Left hindlimb (tissue), 1 donor: ENCODE measurements at places on chromosomes 16 and 17.
A peak's percentile ranks its signal among the peaks of the same experiment; 100 is the strongest.

DNA sequence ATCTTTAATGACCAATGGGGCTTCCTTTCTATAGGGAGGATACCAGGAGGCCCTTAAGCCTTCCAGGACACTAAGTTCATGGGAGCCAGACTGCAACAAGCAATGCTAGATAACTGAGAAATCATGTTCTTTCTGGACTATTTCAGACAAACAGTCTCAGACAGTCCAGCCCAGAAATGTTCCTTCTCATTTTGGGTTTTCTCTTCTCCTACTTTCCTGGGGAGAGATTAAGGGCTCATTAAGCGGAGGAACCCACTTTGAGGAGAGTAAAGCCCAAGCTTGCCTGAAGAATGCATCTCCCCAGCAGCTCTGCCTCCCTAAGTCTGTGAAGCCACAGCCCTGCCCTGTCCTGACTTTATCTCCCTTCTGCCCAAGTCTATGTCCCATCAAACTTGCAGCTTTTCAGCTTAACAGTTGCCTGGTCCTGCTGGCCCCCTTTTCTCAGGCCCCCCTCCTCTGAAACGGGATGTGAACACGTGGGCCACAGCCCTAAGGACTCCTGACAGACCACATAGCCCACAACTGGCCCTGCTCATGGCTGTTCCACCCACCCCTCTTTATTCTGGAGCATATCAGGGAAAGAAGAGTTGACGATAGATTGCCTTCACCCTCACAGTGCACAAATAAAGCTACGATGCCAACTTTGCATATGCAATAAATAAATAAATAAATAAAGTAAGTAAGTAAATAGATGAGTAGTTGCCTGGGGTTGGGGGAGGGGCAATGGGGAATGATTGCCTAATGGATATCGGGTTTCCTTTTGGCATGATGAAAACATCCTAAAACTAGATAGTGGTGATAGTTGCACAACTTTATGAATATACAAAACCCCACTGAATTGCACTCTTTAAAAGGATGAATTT lies 111.0 kb downstream of the N4BP1 start:
- DNase-seq, result no peak

- DNase-seq, result peak; percentile 92
Measured at GRCh38 chr16:55478827-55479429, at the start of gene MMP2. TSS of gene MMP2 (plus strand) at chr16:55479198. CDS start at chr16:55479480, 282 bp downstream.

DNA sequence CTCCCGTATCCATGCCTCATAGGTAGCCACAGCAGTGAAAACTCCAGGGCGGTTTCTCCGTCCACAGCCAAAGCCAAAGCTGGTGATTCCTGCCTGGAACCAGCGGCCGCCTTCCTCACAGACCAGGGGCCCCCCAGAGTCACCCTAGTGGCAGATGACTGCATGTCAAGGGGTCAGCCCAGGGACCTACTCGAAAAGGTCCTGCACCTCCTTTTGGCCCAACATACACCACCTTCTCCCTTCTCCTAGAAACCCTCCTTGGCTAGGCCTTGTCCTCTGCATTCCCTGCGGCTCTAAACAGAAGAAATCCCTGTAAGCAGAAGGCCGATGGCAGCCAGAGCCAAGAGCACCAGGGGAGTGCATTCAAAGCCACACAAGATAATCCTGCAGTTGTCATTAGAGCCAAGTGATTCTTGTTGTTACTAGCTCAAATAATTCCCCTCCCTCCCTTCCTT lies 6.1 kb downstream of the PRSS36 start:
- DNase-seq, result no peak

DNA sequence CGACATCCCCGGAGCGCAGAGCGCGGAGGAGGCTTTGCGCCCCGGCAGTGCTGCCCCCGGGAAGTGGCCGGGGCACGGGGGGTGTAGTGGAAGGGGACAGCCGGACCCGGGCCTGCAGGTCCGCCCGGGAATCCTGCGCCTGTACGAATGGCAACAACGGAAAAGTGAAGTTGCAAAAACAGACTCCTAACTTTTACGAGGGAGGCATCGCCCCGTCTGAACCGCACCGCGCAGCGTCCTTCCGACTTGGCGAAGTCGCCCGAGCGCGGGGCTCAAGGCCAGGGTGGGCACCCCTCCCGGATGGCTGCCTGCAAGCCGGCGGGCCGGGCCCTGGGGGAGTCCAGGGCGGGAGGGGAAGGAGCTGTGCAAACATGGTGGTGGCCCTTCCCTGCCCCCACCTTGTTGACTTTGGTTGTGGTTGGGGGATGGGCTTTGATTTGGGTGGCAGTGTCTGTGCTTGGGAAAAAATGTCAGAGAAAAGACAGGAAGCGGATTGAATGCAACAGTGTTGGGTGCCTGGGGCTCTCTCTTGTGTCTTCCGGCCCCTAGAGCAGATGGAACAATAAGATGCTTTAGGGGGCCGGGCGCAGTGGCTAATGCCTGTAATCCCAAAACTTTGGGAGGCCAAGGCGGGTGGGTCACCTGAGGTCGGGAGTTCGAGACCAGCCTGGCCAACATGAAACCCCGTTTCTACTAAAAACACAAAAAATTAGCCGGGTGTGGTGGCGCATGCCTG lies 675 bp downstream of the RNF213 start:
- DNase-seq, result peak; percentile 72

GRCh38 chr16:66696669-66697630 lies at the start of gene CMTM4:
TSS of gene CMTM4 (minus strand) at chr16:66696743. CDS start at chr16:66696525, 218 bp downstream.
- peak; percentile 89 for DNase-seq

- DNase-seq, result peak; percentile 88
Measured at GRCh38 chr16:88706229-88706964, at the start of the genes CTU2 and RNF166. TSS of gene CTU2 (plus strand) at chr16:88706503. CDS start at chr16:88706531, 28 bp downstream. TSS of gene RNF166 (minus strand) at chr16:88706408. CDS start at chr16:88706325, 83 bp downstream.

DNA sequence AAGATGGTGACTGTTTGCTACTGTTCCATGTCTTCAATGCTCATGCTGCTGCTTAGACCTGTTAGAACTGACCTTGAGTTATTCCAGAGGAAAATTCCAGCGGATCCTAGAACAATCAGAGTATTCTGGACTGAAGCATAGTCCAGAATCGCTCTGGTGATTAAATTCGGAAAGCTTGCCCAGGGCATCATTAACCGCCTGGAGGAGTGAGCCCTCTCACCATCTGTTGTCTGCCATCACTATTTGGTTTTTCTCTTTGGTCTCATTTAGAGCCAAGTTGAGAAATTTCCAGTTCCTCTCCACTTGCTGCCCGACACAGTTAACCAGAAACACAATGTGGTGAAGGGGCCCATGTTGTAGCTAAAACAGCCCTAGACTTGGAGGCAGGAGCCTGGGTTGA lies 104.1 kb downstream of the BMERB1 start:
- DNase-seq, result no peak

DNA sequence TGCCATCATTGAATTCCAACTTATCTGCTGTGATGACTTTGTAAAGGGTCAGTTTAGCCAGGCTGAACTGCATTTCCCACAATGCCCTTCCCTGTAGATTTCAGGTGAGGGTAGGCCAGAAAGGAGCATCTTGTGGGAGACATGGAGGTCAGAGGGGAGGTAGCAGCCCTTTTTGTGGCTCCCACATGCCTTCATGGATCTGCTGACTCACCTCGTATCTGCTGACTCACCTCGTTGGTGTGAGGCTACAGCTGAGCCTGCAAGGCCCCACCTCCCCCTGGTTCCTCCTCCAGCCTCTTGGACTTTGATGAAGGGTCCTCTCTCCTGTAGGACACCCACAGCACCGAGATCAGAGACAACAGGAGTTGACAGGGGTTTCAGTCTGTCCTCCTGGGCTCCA lies 102.5 kb downstream of the SALL1 start:
- DNase-seq, result no peak

- DNase-seq, result peak; percentile 74
Measured at GRCh38 chr16:9047689-9048301, 43.6 kb upstream of the HAPSTR1 start.

DNA sequence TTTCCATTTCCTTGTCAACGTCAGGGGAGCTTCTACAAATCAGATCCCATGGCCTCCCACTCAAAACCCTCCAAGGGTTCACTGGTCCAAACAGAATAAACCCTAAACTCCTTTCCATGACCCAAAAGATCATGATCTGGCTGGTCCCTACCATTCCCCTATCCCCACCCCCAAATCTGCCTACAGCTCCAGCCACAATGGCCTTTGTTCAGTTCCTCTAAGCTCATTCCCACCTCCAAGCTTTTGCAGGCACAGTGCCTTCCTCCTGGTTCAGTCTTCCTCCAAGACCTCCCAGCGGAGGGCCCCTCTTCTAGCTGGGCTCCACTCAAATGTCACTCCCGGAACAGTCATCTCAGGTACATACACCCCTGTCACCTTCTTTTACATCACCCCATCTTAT lies 2.0 kb downstream of the GPRC5B start:
- DNase-seq, result no peak

DNA sequence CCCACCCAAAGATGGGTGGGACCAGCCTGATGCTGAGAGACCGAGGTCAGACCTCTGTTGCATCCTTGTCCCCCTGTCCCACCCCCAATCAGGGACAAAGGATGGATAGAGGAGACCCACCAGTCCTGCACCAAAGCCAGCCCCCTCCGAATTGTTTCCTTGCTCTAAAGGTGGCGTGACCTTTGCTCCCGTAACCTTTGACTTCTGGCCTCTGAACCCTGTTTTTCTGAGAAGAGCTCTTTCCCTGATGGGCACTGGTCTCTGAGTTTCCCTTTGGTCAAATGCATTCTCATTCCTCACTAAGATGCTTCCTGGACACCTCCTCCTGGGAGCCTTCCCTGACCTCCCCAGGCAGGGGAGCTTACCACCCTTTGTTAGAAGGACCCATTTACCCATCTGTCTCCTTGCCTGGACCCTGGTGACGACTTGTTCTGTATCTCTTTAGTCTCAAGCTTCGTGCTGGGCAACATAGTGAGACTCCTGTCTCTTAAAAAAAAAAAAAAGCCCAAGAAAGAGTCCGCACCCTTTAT lies 5.3 kb upstream of the NEUROD2 start:
- no peak for DNase-seq

GRCh38 chr17:43755389-43755875 lies 3.2 kb downstream of the SOST start:
- peak; percentile 63 for DNase-seq

GRCh38 chr17:68829211-68829610 lies 126.0 kb downstream of the ABCA8 start:
- DNase-seq, result no peak

DNA sequence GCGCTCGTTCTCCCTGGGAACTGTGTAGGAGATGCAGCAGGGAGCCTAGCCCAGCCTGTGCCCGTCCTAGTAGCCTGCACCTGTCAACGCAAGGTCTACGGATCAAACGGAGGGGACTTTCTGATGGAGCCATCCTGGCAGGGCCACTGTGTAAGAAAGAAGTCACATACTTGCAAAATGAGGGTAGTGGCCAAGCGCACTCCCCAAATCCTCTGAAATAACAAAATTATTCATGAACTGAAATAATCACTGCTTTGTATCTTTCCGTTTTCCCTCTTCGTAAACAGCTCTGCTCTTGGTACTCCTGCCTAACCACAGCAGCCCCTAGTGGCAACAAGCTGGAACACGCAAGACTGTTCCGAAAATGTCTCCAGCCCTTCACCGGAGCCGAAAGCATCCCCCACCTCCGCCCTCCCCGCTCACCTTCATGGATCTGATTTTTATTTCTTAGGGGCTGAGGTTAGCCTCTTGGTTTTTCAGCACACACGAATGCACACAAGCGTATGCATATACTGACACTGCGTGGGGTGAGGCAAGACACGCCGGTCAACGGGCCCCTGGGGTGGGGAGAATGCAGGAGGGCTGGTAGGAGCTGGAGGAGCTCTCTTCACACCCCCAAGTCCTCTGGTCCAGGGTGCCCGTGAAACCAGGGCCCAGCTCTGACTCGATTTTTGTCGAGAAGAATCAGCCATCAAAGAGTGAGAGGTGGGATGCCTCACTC lies 100.8 kb downstream of the ABCC12 start:
- DNase-seq, result peak; percentile 48

DNA sequence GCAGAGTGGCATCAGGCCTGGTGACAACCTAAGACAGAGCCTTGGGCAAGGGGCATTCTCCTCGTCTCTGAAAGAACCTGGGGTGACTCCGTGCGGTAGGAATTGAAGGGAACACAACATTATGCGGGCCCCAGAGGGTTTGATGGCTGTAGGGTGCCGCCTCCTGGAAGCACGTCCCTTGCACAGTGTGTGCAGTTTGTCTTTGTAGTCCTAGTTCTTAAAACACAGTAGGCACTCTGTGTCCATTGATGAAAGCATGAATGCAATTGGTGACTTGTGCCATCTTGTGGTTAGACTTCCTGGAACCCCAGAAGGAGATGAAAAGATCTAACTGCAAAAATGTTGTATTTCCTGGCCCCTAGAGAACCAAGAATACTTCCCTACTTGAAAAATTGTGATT lies 279.8 kb downstream of the UTP18 start:
- no peak for DNase-seq

DNA sequence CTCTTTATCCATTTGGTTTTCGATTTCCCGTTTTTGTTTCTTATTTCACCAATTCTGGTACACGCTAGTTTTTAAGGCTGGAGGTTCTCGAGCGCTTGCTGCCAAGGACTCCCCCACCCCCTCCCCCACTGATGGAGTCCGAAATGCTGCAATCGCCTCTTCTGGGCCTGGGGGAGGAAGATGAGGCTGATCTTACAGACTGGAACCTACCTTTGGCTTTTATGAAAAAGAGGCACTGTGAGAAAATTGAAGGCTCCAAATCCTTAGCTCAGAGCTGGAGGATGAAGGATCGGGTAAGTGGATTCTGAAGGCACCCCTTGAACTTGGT lies 825 bp downstream of the RPTOR start:
- DNase-seq, result no peak

GRCh38 chr17:41176744-41177387 lies 1.2 kb downstream of the KRTAP4-2 start:
- no peak for DNase-seq

DNA sequence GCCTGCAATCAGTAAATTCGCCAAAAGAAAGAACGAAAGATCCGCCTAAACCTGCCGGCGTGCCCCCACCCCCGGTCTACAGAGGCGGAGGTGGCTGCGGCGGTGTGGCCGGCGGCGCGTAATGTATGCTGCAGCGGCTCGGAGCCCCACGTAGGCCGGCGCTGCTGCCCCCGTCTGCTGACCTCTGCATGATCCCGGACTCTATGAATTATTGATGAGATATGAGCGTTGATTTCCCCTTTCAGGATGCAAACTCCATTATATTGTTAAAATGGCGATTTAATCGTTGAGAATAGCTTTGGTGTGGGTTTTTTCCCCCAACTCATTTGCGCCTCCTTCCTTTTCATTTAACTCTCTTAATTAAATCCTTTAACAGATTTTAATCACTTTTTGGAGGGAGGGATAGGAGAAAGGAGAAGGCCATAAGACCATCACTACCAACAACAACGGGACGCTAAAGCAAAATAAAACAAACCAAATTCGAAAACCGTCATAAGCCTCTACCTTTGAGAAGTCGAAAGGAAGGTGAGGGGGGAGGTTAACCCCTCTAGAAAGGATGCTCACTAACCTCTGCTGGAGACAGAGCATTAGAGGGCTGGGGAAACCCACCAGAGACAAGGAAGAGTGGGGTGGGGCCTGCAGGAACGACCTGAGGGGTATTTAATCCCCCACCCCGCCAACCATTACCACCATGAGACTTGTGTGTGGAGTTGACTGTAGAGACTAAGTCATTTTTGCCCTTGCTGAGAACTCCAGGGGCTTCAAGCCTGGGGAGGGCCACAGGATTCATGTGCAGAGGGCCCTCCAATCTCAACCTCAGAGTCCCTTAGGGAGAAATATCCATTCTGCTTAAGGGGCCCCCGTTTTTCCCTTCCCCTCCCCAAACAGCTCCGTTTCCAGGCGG lies 3.4 kb downstream of the HOXB3 start:
- no peak for DNase-seq

- DNase-seq, result no peak
Measured at GRCh38 chr17:56471696-56472095, 121.8 kb upstream of the NOG start.
